ENCODE measurements at places on chromosomes 7 and 10.
A peak's percentile ranks its signal among the peaks of the same experiment; 100 is the strongest.

- peak; percentile 51 for DNase-seq
These were observed 20.5 kb upstream of the PITRM1 start for GRCh38 chr10:3192856-3193635.

GRCh38 chr10:119910689-119911088 lies 18.2 kb downstream of the SEC23IP start:
- DNase-seq = no peak

- no peak for DNase-seq
These were observed 20.0 kb downstream of the RBM17 start for GRCh38 chr10:6108631-6109443.

DNA sequence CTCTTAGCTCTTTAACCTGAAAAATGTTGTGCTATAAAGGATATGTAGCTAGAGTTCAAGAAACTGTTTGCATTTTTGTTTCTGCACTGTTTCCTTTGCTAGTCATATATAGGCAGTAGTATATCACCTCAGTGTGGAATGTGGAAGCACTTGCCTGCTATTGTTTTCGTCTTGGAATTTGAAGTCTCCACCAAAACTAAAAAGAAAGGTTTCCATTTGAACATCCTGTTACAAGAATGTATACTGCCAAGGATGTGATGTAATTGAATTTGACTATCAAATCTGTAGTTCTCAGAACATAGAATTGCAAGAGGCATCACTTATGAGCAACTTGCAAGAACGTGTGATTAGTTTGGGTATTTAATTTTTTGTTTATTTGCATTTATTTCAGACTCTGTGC lies 51.1 kb upstream of the MEOX2 start:
- no peak for DNase-seq

DNA sequence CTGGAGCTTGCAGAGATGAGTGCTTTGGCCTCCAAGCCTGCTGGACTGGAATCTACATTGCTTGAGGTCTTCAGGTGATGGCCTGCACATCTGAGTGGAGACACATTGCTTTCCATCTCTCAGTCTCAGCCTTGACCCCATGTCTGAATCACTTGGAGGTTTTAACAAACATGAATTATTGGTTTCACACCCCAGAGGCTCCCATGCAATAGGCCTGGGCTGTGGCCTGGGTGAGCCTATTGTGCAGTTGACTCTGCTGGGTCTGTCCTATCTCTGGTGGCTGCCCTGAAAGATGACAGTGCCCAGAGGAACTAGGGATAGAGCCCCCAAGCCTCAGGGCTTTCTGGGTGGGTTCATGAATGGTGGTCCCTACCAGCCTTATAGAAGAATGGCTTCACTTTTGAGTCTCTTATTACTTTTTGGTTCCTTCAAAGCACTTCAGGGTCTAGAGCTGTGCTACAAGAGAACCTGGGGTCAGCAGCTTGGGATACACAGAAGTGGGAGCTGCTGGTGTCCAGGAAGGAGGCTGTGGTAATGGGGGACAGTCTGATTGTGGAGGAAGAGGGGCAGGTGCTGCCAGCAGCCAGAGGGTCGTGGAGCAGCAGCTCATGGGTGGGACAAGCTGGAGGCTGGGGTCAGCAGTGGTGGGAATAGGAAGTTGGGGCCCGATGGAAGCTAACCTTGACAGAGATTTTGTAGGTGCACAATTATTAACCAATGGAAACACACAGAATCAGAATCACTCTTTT lies 5.5 kb downstream of the RAMP3 start:
- no peak for DNase-seq

- DNase-seq = no peak
These were observed 1.8 kb downstream of the PSMG3 start for GRCh38 chr7:1567896-1568510.

- DNase-seq = no peak
These were observed 19.5 kb upstream of the PNLIP start for GRCh38 chr10:116526219-116526618.

DNA sequence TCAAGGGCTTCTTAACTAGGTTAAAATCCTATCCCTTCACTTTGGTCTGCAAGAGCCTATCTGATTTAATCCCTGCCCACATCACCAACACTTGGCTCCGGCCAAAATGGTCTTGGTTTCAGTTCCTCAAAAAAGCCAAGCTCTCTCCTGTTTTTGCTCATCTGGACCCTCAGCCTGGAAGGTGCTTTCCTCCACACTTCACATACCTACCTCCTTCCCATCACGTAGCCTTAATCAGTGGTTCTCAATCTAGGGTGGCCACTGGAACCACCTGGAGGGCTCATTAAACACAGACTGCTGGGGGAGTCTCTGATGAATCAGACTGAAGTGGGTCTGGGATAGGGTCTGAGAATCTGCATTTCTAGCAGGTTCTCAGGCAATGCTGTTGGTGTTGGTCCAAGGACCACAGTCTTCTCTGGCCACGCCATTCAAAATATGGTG lies 227.0 kb upstream of the AOAH start:
- DNase-seq = no peak

DNA sequence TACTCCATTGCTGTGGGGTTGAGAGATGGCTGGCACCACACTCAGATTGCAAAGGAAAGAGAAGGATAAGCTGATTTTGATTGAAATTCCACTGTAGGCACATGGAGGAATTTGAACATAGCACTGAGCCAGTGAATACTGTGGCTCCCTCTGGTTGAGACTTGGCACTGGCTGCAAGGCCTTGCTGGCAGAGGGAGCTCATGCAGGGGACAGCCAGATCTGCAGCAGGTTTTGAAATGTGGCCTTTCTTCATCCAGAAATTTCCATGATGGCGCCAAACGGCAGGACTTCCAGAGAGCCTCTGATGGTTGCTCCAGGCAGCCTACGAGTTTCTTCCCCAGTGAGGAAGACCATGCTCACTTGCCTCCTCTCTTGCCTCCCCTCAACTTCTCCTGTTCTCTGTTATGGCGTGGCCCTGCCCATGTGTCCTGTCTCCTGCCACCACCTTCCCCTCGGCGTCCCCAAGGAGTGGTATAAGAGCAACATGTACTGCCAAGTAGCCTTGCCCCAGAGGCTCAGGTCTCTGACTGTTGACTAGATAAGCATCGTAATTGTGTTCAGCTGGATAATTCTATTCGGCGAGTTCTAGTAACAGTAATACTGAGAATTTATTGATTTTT lies 265.6 kb downstream of the CCDC3 start:
- no peak for DNase-seq

DNA sequence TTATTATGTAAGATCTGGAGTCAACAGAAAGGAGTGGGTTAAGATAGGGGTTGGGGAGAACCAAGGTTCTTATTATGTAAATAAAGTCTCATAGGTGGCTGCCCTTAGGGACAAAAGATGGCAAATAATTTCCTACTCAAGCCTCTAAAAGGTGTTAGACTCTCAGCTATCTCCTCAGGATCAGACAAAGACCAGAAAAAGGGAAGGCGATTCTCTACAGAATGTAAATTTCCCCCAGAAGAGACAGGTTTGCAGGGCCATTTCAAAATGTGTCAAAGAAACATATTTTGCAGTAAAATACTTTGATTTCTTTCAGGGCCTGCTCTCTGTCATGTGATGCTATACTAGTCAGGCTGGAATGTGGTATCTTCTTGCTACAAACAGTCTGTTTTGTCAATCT lies 80.3 kb downstream of the MICU1 start:
- no peak for DNase-seq

DNA sequence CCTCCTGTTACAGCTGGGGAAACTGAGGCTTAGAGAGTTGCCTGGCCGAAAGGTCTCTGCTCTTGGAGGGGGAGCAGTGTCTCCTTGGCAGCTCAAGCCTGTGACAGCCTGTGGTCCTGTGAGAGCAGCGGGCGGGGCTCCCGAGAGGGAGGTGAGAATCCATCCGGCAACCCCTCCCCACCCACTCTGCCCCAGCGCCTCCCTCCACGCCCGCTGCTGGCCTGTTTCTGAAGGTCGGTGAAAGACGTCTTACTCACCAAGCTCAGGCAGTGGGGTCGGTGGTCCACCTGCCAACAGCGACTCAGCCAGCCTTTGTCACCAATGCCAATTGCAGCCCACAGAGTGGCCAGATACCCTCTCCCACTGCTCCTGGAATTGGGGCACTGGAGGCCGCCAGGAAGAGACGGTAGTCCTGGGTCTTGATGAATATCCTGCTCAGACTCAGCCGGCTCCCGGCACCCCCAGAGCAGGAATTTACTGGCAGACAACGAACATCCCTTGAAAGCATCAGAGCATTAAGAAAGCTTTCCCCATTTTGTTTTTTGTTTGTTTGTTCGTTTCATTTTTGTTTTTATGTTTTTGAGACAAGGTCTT lies 7.4 kb upstream of the TTYH3 start:
- DNase-seq = no peak

GRCh38 chr10:92052741-92053140 lies 129.2 kb downstream of the BTAF1 start:
- DNase-seq = no peak

DNA sequence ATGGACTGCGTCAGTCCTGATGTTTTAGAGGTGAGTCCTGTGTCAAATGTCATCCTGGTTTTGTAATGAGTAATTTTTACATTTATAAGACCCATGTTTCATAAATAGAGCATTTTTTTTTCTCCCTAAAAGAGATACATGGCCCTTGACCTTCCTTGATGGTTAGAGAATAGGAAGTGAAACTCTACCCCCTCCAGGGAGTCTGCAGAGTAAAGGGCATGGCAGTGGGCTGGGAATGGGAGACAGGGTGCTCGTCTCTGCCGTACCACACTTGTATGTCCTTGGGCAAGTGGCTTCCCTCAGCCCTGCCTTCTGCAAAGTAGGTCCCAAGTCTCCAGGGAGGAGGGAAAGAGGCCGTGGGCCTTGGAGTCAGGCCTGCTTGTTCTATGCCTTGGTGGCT lies 63.9 kb downstream of the WDFY4 start:
- no peak for DNase-seq

DNA sequence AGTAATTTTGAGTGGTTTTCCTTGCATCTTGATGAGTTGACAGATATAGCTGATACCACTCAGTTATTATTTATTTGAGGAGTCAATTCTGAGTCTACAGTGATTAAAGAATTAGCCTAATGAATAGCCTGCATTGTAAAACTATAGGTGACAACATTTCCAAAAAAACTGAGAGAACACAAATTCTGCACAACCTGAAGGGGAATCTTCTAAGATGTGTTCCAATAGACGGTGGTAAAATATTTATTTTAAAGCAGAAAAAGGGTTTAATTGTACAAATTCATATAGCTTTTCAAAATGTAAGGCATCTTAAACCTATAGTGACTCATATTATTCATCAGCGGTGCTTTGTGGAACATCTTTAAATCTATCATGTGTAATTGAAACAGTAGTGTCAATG lies 200.4 kb downstream of the RNLS start:
- DNase-seq = no peak

GRCh38 chr7:117806011-117806410 lies 67.2 kb downstream of the CTTNBP2 start:
- no peak for DNase-seq

- no peak for DNase-seq
These were observed 81.4 kb downstream of the ADCYAP1R1 start for GRCh38 chr7:31133497-31133896.

GRCh38 chr10:133484818-133485217 lies 31.1 kb downstream of the SCART1 start:
- DNase-seq = no peak

DNA sequence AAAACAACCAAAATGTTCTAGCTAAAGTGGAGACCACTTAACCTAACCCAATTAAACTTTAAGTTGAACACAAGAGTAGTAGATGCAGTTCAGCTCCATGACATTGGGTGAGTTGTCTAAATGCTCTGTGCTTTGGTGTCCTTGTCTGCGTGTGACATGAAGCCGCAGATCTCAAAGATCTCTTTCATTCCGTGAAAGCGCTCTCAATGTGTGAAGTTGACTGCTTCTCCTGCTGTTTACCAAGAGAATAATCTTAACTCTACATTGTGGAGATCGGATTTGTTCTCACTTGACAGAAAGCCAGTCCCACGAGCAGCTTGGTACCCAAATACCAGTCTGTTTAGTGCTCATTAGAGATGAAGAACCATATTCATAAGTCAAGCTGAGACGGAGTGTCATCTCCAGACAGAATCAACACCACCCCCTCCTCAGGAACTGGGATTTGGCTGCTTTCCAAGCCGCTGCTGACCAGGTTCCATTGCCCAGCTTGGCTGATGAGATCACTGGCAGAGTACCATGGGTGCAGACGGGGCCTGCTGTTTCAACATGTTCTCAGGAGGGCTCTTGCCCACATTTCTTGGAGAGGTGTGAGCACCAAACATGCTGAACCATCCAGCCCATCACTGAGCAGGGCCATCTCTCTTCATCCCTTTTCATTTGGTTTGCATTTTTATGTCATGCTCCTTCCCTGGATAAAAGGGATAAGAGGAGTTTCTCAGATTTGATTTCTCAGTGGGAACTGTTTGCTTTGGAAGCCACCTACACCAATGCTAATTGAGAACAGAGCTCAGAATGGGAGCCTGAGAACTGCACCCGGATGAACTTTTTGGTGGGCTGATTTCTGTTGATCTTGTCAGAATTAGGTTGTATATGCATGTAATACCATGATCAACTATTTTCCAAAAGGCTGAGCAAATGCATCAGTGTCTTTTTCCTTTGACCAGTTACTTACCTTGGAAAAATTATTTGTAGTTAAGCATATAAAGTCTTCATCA lies 95.8 kb upstream of the AGBL3 start:
- no peak for DNase-seq

- no peak for DNase-seq
These were observed 161.1 kb downstream of the RPS24 start for GRCh38 chr10:78194539-78195402.

DNA sequence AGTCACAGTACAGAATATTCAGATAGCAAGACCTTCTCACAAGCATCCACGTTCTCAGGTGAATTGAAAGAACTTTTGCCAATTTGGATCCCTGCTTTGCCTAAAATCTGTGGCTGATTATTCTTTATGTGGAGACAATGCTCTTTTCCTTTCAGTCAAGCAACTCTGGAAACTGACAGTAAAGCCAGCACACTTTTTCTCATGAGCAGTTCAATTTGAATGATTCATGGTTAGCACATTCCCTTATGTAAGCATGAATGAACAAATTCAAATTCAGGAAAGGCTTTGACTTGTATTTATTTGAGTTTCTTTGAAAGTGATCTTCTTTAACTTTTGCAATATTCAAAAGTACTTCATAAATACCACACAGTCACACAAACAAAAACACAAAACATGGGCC lies 57.6 kb downstream of the MEOX2 start:
- DNase-seq = no peak

DNA sequence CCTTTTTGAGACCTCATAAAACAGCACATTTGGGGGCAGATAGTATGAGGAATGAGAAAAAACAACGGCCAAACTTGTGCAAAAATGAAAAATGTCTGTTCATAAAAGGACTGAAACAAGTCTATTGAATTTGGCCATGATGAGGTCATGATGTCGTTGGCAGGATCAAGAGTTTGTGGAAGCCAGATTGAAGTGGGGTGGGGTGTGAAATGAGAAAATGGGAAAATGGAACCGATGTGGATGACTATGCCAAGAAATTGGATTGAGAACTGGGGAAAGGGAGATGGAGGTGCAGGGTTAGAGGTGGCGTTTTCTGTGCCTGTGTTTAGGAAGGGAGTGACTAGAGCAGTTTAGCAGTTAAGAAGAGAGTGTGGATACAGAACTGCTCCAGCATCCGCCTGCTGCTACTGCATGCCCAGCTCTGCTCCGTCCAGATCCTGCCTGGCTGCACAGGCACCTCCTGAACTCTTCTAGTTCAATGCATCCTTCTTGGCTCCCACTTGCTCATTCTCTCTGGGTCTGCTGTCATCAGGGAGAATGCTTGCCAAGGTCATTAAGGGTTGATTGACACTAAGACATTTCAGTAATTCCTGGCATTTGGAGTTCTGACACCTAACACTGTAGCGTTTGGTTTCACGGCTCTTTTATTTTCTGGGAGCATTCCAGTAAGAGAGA lies 111.9 kb downstream of the GALNT17 start:
- DNase-seq = no peak
